ENCODE measurements at places on chromosomes 2 and 18.
A peak's percentile ranks its signal among the peaks of the same experiment; 100 is the strongest.

DNA sequence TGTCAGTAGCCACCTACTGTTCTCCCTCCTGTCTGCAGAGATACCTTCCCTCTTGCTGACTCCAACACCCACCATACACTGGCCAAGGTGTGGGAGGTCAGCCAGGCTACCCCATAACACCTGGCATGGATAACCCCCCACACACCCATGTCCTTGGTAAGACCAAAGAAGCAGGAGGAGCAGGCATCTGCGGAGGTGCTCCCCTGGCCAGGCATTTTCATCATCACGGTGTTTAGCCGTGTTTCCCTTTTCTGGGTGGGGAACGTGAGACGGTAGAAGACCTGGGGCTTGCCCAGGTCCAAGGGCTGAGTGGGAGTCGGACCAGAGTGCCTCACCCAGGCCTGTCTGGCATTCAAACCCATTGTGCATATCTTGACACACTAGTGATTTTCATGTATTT is 150.3 kb downstream of the SMAD7 start:
- peak; percentile 10 for DNase-seq

- DNase-seq, result no peak
These were observed 83.8 kb downstream of the FAM117B start for GRCh38 chr2:202718614-202719013.

DNA sequence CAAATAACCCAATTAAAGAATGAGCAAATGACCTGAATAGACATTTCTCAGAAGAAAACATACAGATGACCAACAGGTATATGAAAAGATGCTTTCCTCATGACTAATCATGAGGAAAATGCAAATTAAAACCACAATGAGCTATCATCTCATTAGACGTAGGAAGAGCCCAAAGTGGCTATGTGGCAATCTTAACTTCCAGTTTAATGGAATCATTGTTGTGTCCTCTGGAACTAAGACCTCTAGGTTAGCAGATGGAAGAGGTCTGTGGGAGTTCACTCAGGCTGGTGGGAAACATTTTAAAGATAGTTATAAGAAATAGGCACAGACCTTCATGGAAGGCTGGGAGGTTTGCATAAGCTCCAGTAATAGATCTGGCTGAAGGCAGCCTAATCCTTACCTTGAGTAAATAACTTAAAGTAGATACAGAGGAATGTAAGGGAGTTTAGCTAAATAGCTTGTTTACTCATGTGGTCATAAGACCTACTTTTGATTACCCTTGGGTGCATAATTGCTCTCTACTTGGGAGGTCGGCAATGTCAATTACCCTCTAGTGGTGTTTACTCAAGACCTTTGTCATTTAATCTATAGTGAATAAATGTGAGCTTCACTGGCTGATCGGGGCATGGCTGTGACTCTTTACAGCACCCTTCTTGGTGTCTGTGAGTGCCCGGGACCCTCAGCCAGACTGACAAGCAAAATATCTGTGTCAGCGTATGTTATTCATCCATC is 119.0 kb downstream of the GULP1 start:
- DNase-seq, result no peak

- no peak for DNase-seq
These were observed 363.3 kb downstream of the ZNF516 start for GRCh38 chr18:76131738-76132137.

DNA sequence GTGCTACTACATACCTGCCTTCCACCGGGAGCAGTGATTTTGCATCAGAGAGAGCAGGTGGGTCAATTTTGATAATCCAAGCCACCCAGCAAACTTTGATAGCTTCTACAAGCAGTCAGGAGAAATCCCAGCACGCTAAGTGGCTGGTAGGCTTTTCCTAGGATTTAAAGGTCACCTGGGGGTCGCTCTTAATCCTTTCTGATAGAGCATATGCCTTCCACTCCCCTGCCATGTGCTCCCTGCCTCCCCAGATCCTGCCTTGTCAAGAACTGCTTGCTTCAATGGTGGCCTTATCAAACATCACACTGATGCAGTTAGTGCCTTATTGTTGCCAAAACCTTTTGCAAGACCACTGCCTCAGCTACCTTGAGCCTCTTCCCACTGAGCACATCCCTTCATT is 462.3 kb upstream of the MEX3C start:
- no peak for DNase-seq

DNA sequence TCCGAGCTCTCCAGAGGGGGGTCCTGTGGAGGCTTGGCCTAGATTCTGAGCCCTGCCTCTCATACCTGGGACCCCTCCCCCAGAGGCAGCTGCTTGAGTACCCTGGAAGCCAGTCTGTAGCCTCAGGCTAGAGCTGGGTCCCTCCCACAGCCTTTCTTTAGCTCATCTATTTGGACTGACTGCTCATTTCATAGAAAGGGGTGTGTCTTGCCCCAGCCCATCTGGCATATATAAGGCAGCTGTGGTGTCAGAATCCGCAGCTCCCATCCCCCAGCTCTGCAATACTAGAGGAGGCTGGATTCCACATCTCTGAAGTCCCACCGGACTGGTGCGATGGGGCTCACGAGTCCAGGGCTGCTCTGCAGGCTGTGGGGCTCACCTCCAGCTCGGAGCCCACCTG is 26.1 kb downstream of the MPHOSPH10 start:
- no peak for DNase-seq

DNA sequence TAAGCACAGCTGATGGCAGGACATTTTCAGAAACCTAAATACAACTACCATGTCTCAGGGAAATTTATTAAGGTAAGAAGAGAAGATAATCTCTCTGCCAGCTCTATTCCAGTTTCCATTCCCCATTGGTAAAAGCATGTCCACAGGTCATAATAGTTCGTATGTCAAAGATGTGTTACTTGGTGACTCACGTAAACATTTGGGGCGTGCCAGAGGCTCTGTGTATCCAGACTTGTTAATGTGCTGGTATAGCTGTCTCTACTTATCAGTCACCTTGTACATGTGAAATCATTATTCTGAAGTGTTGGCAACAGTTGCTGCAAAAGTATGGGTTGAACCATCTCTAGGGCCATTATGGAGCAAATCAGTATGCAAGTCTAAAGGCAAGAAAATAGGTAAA is 1345.1 kb downstream of the SUCLG1 start:
- no peak for DNase-seq

- DNase-seq, result no peak
These were observed 16.8 kb upstream of the TMEM37 start for GRCh38 chr2:119414894-119415293.

GRCh38 chr2:63698786-63699548 is 110.2 kb downstream of the MDH1 start:
- DNase-seq, result peak; percentile 70

DNA sequence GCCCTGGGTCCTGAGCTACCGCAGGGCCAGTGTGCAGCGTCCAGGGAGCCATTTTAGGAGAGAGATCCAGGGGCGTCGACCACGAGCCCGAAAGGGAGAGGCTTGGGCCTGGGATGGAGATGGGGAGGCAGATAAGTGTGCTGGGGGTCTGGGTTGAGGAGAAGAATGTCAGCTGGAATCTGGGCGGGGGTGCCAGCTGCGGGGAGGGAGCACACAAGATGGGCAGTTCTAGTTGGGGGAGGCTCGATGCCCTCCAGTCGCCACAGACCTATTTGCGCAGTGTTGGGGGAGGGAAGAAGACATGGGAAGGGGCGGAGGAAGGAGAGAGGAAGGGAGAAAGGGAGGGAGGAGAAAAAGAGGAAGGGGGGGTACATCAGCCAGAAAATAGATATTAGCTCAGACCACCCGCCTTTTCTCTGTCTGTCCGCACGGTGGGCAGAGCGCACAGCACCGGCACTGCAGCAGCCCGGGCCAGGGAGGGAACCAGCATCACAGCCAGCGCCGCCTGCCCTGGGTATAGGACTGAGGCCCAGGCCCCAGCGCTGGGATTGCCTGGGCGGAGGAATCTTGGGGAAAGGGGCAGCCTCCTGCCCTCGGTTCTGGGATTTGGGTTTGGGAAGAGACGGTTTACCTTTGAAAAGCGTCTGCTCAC is 1.9 kb upstream of the HOXD11 start:
- DNase-seq, result peak; percentile 64

DNA sequence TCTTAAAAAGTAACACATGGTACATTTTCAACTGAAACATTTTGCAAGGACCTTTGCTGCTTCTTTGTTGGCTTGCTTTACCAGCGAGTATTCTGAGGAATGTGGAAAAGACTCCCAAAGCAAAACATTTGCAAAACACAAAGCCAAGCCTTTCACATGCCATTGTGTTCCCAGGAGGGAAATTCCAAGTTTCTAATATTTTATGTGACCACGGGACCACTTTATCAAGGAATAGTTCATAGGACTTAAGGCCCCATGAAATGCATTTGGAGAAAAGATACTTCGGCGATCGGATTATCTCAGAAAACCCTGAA is 26.2 kb downstream of the CYP27C1 start:
- no peak for DNase-seq

GRCh38 chr18:10234281-10234680 is 220.2 kb upstream of the APCDD1 start:
- peak; percentile 39 for DNase-seq

DNA sequence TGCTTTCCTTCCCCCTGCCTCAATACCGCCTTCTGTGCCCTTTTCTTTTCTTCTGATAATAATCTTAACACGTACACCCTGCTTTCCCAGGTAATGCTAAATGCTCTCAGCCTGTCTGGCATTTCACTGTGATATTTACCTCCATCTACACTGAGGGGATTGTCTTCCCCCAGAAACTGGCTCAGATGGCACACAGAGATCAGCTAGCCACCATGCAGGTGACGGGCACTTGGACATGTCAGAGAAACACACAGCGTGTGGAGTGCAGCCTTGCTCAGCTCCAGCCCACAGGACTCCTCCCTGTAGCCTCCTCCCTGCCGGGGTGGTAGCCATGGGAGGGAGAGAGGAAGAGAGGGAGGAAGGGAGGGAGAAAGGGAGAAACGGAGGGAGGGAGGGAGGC is 131.2 kb downstream of the EIPR1 start:
- DNase-seq, result no peak

DNA sequence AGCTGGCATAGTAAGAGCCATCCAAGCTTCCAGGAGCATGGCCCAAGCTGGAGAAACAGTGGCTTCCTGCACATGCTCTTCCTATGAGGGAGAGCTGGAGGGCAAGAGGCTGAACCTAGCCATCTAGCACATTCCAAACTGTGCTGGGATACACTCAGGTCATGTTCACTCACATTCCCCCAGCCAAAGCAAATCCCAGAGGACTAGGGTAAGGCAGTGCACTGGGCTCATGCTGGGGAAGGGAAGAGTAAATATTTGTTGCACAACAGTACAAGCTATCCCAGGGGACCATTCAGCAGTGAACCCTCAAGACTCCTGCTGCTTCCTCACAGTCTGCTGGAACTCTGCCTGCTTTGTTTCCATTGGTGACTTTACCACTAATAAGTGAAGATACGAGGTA is 20.7 kb upstream of the GYPC start:
- DNase-seq, result peak; percentile 23

GRCh38 chr2:148643421-148643820 is 1.1 kb upstream of the EPC2 start:
- DNase-seq, result no peak

GRCh38 chr2:233082931-233083755 is 23.0 kb downstream of the INPP5D start:
- DNase-seq, result no peak

DNA sequence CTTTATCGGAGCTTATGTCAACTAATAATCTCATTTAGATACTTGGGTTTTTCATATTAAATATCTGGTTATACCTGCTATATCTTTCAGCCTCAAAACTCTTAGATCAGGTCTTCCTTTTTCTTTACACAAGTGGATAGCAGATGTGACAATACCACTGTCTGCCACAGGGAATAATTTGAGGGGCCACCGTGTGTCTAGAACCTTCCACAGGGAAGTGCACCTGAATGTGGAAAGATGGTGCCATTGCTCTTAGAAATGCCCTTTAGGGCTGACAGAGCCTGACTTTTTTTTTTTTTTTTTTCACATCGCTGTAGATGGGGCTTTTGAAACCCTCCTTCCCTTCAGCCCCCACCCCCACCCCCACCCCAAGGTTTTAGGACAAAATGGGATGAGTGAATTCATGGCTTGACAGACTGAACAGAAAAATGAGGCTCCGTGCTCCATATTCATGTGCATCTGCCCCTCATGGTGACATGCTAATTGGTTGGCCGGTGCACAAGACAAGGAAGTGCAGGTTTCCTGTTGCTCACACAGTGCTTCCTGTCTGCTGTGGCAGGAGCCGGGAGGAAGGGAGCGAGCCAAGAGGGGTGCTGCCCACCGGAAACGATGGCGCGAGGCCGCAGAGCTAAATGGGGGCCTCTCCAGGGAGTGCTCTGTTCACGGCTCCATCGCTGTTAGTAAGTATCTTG is 246.0 kb downstream of the LDLRAD4 start:
- no peak for DNase-seq

GRCh38 chr18:36074435-36074834 is 7.1 kb upstream of the RPRD1A start:
- DNase-seq, result no peak

Measured in uterus (tissue), 4 donors.